ENCODE measurements at places on chromosomes 11 and 22.

- DNase-seq, result no peak
Observed at GRCh38 chr11:119872611-119873310, 143.8 kb upstream of the NECTIN1 start.

GRCh38 chr11:106503901-106504300 is 426.4 kb downstream of the AASDHPPT start:
- no peak for DNase-seq

DNA sequence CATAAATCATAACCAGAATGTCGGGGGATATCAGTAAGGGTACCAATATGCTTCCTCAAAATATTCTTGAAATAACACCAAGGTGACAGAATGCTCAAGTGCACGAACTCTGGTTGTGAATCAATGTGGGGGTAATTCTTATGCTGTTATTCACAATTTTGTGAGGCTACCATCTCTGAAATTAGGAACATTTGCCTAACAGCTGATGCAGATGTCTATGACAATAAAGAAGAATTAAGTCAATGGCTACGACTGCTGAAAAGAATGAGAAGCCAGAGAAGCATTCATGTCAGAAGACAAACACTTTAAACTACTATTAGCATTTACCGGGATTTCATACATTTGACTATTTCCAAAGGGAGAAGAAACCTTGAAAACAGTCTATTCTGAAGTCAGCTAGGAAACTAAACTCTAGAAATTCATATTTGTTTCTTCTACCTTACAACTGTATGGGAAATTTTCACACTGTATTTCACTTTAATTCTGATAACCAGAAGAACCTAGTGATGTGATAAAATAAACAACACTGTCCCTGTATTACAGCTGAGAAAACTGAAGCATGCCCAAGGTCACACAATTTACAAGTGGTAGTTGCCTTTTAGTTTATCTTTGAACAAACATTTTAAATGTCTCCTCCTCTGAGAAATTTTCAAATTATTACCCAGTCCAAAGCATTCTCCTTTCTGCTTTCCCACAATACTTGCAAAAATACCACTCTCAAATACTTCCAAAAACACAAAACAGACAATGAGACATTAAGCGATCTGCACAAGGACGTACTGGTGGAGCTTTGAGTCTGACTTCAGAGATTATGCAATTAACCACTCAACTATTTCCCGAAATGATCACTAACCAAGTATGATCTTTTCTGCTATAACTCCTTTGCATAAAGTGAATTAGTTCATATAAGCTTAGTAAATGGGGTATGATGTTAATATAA is 18.0 kb upstream of the ARHGAP32 start:
- DNase-seq, result no peak

DNA sequence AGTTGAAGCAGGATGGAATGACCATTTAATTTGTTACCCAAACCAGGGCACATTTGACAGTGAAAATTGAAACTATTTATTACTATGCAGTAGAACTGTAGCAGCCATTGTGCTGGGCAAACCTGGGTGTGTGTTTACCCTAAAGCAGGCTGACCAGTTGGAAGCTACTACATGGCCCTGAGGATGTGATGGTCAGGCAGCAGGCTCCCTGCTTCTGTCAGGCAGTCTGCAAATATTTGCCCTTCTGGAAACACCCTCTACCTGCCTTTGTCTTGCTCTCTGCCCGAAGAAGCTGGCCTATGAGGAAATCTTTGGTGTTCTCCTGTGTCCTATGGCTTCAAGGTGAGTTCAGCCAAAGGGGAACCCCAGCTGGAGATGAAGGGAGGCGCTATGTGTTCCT is 600.1 kb upstream of the KIRREL3 start:
- DNase-seq, result no peak

DNA sequence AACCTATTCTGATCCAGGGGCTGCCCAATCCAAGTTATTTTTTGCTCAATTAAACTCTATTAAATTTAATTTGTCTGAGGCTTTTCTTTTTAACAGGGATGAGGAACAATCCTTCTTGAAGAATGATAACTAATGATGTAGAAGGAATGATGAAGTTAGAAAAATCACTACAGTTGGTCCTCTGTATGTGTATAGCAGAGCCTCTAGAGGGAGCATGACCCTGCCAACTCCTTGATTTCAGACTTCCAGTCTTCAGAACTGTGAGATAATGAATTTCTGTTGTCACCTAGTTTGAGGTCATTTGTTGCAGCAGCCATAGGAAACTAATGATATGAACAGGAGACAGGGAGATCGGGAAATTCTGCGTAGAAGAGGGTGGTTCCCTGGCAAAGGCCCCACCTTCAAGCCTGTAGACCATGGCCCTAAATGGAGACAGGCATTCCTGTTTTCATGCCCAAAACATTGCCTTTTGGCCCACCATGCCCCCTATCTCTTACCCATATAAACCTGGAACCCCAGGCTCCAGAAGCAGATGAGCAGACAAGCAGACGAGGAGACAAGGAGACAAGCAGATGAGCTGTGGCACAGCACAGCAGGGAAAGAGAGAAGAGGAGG is 7.7 kb upstream of the QSER1 start:
- no peak for DNase-seq

DNA sequence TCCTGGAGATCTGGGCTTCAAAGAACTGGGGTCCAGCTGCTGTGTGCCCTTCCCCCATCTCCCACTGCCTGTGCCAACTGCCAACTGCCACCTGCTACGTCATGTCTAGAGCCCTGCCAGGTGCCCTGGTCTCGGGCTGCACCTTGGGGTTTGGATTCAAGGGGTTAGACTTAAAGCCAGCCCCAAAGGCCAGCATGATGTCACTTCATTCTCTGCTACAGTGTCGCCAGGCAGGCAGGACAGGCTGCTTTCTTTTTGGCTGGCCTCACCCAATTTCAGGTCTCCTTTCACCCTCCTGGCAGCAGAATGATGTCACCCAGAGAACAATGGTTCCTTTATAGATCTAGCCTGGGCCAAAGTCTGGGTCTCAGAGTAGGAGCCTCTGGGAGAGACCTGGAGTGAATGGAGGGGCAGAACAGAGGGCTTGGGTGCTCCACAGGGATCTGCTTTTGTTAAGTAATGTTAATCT is 79.5 kb upstream of the CRYBB3 start:
- no peak for DNase-seq

DNA sequence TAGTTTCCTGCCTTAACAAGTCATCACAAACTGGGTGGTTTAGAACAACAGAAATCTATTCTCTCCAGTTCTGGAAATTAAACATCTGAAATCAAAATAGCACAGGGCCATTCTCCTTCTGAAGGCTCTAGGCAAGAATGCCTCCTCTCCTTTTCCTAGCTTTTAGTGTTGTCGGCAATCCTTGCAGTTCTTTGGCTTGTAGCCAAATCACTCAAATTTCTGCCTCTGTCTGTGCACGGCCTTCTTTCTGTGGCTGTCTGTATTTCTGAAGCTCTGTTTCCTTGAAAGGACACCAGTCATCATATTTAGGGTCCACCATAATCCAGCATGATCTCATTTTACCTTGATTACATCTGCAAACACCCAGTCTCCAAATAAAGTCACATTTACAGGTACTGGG is 795.5 kb downstream of the METTL15 start:
- no peak for DNase-seq

DNA sequence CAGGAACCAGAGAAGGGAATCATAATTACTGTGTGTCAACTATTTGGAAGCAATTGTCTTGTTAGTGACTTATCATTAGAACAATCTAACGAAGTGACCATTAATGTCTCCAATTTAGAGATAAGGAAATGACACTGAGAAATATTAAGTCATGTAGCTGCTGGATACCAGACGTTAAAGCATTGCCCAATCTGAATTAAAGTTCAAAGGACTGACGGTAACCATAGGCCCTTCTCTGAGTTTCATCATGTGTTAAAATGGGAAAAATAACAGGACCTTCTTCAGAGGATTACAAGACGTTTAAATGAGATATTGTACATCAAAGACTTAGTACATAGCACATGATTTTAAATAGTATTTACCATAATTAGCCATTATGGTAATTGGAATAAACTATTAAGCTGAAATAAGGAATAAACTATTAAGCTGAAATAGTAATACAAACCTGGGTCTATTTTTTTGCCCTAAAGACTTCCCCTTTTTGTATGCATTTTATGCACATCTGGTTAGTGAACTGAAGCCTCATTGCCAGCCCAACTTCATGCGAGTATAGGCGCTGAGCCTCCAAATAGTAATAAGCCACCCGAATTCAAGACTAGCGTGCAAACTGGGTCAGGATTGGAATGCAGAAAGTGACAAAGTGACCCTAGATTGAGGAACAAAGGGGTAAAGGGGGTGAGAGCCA is 41.0 kb downstream of the GLYATL1 start:
- DNase-seq, result no peak

GRCh38 chr11:93089474-93090102 is 108.2 kb downstream of the SLC36A4 start:
- no peak for DNase-seq

DNA sequence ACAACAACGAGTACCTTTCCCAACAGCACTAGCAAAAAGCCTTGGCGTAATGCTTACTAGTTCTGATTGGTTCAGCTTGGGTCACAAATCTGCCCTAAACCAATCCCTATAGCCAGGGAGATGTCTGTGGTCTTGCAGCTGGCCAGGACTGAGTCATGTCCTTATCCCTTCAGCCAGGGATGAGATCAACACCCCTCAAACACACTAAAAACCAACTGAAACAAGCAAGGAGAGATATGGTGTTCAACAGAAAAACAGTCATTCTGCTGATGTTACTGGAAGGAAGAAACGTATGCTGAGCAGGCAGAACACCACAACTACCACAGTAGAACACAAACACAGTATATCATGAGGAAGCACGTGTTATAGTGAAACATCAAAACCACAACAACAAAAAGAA is 375.6 kb downstream of the LARGE1 start:
- DNase-seq, result no peak

DNA sequence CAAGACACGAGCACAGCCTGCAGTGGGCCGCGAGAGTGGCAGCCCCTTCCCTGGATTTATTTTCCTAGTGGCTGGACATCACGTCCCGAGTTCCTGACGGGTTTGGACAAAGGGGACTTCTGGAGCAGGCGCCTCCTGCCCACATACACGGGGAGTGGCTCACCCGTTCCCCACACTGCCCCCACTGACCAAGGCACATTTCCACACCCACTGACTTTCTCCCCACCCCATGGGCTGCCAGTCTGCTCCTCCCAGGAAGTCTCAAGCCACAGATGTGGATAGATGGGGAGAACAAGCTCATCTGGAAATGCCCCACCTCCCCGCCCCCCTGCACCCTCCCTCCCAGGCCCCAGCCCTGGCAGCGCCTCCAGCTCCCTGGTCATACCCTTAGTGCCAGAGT is 34.0 kb upstream of the FADD start:
- DNase-seq, result no peak

- no peak for DNase-seq
Observed at GRCh38 chr11:131744847-131745246, 374.4 kb downstream of the NTM start.

DNA sequence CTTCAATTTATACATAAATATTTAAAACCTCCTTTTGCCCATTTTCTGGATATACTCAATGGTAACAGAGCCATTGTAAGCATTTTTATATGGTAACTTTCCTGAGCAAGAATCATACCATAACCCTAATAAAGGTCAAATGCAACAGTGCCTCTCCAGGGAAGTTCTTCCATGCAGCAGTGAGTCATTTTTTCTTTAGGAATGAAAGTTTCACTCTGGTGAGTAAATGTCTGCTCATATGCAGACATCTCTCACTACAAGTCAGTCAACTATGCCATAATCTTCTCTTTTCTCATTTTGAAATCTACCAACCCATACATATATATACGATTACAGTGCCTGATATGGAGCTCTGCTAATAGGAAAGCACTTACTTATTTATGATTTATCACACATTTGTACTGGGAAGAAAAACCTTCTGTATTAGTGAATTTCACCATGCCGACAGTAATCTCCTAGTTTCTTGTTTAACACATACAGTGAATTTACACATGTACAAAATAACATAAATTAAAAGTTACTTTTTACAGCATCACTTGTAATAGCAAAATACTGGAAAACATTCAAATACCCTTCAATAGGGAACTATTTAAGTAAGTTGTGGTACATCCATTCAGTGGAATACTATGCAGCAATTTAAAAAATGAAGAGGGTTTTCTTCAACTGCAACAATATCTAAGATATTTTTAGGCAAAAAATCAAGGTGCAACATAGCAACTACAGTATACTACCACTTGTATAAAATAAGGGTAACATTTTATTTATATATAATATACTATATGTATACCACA is 16.0 kb downstream of the STK33 start:
- no peak for DNase-seq

- DNase-seq, result no peak
Observed at GRCh38 chr11:34358258-34358727, 483 bp upstream of the ABTB2 start.

GRCh38 chr22:28813772-28814518 is 13.6 kb upstream of the XBP1 start:
- no peak for DNase-seq

GRCh38 chr22:41508770-41509170 is 35.5 kb downstream of the POLR3H start:
- no peak for DNase-seq

GRCh38 chr22:30115705-30116104 is 35.4 kb downstream of the HORMAD2 start:
- DNase-seq, result no peak

DNA sequence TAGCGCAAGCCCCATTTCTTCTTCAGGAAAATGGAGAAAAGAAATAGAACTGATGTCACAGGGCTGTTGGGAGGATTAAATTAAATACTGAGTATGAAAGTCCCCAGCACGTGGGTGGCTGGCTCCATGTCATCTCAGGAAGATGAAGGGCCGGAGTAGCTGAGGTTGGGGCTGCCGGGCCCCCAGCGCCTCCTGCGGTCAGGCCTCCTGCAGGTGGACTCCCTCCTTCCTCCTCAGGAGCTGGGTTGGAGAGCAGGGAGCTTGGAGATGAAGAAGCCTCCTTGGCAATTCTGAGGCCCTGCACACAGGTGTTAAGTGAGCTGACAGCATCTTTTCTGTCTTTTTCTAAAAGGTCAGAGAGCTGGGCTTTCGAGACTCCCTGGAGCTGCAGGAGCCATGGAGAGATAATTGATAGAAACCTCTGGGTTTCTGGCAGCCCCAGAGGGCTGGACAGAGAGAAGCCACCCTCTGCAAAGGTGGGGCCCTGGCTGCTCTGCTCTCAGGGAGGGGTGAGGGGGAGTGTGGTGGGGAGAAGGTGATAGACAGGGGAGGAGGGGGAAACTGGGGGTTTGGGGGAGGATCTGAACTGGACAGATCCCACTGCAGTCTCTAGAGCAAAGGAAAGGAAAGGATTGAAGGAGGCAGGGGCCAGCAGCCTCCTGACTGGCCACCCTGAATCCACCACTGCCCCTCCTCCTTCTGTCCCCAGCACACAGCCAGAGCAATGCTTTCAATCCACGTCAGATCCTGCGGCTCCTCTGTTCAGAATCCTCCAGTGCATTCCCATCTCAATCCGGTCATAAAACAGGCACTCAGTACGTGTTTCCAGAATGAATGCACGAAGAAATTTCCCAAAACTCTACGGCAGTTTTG is 210.8 kb downstream of the CEP164 start:
- DNase-seq, result no peak

Data from T-helper 1 cell (primary cell).